Left ventricle myocardium superior (tissue), 1 donor: ENCODE measurements at places on chromosomes 1 and 21.

DNA sequence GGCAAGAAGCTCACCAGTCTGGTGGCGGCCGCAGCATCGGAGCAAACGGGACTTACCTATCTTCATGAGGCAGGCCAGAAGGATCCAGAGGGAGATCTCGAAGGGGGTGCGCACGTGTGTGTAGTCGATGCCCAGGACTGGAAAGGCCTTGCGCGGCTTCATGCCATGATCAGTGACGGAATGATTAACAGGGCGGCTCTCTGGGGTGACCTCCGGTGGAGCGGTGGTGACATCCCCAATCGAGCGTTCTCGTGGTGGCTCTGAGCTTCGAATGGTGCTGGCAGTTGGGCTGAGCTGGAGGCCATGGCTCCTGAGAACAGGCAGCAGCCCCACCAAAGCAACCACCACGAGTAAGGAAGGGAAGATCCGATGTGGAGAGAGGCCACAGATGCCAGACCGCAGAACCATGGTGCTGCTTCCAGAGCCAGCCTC is 982 bp downstream of the SLC9A1 start:
- DNase-seq, result peak; percentile 32

DNA sequence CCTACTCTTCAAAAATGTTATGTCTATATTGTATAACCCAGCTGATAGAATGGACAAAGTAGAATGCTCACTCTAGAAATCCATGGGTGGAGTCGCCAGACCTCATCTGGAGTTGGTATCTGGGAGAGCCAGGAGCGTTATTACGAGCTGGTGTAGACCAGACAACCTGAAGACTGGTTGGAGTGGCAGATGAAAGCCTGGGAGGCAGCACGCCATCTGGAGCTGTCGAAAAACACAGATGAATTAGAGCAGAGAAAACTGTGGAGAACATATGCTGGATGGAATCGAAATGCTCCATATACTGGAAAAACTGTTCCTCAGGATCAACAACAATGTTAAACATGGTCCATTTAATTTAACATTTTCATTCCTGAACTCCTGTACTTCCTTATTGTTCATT is 333.6 kb downstream of the KCTD3 start:
- no peak for DNase-seq

- no peak for DNase-seq
Observed at GRCh38 chr1:167297222-167298214, 76.8 kb downstream of the POU2F1 start.

- no peak for DNase-seq
Observed at GRCh38 chr1:192497214-192497794, 78.3 kb upstream of the RGS1 start.

DNA sequence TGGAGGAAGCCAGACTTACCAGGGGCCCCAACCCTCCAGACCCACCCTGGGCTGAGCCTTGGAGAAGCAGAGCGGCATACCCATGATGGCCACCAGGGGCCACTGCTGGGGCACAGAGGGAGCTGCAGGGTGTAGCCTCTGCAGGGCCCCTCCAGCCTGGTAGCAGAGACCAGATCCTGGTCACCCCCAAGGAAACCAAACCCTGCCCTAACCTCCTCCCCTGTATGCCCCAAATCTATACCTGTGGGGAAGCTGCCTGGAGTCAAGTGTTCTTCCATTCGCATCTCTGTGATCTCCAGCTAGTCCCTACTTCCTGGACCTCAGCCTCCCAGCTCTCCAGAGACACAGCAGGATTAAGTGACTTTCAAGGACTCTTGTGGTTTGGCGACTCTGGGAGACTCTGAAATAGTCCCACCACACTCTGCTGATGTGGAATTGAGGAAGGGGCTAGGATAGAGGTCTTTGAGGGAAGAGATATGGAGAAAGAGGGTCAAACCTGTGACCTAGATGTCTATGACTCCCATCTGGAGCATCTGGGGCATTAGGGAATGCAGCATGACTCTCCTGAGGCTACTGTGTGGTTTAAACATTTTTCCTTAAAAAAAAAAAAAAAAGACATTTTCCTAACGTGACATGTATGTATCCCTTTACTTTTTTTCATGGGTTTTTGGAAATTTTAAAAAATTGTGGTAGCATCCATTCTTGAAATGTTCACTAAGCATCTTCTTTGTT is 119.2 kb upstream of the IPO9 start:
- peak; percentile 87 for DNase-seq

- no peak for DNase-seq
Observed at GRCh38 chr1:7252411-7253117, 467.3 kb downstream of the CAMTA1 start.

DNA sequence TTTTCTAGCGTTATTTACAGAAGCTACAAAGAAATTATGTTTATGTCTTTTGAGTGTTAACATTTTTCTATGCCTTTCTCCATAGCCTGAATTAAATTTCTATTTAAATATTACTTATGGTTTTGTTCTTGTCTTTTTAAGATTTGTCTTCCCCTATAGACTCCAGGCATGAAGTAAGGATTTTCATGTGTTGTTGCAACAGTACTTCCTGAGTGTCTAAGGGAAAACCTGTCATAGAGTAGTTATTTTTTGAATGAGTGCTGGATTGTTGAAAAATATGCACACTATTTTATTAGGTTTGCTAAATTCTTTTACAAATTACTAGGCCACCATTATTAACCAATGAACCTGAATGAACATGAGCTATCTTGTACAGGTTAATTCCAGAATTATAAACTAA is 27.1 kb downstream of the SAMSN1 start:
- DNase-seq, result no peak

GRCh38 chr1:3169665-3170356 is 100.8 kb downstream of the PRDM16 start:
- DNase-seq, result no peak

DNA sequence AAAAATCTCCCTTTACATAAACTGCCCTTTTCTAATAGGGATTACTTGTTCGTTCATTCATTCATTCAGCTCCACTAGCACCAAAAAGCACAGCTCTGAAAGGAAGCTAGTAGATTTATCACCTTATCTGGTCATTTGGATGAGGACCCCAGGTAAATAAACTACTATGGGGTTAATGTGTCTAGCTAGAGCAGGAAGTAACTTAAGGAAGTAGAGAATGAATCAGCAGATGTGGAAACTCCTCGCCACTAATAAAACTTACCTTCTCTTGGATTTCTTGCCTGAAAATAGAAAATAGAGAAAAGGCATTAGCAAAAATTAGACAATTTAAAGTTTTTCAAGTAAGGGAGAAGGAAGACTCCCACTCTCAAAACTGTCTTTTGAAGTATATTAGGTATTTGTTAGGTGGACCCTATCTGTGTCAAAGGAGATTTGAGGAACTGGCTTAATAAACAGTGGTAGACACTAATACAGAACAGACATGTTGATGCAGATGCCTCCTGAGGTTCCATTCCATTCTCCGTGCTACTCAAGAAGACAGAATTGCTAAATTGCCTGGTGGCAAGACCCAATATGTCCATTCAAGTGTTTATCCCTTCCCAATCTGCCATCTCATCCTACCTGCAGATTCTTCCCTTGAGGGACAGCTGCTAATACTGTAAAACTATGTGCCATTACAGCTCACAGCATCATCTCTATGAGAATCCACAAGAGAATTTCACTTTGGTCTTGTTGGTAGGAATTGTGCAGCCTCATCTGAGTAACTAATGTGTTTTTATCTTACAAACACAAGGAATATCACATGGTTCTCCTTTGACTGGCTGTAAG is 14.9 kb downstream of the SELL start:
- DNase-seq, result no peak

DNA sequence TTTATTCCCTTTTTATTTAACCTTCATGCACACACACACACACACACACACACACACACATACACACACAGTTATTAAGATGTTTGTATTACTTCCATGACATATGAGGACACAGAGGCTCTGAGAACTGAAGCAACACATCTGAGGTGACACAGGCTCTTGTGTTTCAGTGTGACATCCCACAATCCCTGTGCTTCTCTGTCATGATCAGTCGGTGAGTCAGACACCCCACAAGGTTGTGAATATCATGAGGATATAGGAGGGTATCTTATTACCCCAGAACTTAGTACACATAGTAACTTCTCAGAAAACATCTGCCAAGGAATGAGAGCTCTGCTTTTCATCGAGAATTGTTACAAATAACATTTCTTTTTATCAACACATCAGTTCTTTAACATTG is 459.3 kb downstream of the PLPP3 start:
- no peak for DNase-seq

GRCh38 chr1:203549309-203549708 is 55.4 kb downstream of the OPTC start:
- DNase-seq, result no peak

DNA sequence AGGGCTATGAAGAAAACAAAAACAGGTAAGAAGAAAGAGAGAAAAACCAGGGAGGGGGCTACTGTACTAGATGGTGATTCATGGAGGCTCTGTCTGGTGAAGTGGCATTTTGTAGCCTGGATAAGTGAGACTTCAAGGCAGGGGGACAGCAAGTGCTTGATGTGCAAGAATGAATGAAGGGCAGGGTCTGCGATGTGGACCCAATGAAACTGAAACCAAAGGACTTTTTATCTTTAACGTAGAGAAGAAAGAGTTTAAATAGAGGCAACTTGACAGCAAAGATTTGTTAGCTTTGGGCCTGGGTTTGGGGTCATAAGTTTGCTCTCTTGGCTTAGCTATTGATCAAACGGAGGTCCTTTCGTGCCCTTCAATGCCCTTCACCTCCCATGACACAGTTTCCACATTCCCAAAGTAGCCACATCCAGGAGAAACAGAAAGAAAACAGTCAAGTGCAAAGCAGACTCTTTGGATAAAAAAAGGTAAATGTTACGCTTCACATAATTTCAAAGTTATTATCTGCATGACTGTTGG is 291.0 kb downstream of the GRIK1 start:
- no peak for DNase-seq
